ENCODE measurements at places on chromosomes 7 and 10.

DNA sequence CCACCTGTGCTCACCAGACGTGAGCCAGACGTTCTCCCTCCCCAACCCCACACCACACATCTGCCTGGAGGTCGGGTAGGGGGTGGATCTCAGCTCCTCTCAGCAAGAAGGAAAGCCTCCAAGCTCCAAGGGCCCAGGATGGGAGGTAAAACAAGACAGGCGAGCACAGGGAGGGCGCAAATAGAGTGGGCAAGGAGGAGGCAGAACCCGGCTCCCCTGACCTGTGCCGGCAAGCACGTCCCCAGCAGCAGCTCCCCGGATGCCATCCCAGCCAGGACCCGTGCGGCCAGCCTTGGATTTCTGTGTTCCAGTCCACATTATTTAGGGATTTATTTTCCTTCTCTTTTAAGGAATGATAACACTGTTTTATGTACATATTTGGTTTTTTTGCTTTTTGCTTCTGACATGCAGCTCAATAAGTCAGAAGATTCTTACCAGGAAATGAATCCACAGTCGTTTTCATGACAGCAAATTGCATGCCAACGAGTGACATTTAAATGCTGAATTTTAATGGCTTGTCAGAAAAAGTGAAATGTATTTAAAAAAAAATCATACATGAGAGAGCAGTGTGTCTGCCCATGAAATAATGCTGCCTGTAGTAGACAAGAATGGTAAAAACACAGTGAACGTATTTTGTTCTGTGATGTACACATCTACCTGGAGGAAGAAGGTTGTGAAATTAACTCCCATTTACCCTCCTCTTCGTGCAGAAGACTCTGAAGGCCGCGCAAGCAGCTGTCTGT is 276.5 kb downstream of the PTPRN2 start:
- no peak for DNase-seq

DNA sequence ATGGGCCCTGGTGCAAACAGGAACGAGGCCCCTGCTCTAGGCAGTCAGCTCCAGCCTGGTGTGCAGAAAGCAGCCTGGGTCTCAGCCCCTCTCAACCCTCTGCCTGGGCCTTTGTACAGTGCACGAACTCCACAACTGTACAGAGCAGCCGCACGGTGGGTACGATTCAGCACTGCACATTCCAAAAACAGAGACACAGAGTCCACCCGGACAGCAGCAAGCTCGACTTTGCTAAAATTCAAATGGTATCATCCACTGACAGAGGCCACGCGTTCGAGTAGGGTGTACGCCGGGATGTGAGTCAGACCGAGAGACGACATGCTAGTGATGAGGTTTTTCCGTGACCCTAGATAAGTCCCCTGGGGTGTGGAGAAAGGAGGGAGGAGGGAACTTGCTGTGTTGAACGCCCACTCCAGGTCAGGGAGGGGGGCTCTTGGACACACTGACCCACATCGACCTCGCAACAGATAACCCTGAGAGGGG is 65.6 kb upstream of the PDGFA start:
- no peak for DNase-seq

GRCh38 chr10:127044186-127044585 is 139.0 kb downstream of the DOCK1 start:
- no peak for DNase-seq

GRCh38 chr7:28369523-28369922 is 42.8 kb upstream of the CREB5 start:
- no peak for DNase-seq

- DNase-seq = no peak
These were observed 30.4 kb downstream of the PDLIM1 start for GRCh38 chr10:95260397-95260881.

DNA sequence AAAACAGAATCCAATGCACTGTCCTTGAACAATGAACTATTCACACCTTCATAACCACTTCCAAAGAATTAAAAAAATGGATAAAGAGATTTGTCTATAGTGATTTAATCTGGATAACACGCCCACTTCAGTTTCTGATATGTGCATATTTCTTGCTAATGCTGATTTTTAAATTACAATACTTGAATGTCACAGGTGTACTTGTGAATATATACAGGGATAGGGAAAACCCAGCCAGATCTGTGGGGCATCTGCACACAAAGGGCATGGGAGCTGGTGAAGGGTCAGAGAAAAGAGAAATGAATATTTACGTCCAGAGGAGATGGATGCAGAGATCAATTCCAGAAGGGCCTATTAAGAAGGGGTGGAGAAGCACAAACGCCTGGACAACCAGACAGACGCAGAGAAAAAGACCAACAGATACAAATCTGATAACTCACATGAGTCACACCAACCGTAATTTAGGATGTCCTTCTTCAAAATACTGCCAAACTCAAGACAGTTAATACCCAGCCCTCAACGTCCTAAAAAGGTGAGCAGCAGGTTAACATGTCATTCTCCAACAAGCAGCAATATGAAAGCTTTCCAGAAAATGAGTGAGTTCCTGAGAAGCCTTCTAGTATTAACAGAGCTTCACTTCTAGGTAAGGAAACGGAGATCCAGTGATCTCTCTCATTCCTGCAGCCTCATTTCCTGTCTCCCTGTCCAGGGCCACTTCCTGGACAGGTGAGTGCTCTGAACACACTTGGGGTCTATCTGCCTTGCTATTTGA is 41.9 kb downstream of the PIP4K2A start:
- DNase-seq = no peak

DNA sequence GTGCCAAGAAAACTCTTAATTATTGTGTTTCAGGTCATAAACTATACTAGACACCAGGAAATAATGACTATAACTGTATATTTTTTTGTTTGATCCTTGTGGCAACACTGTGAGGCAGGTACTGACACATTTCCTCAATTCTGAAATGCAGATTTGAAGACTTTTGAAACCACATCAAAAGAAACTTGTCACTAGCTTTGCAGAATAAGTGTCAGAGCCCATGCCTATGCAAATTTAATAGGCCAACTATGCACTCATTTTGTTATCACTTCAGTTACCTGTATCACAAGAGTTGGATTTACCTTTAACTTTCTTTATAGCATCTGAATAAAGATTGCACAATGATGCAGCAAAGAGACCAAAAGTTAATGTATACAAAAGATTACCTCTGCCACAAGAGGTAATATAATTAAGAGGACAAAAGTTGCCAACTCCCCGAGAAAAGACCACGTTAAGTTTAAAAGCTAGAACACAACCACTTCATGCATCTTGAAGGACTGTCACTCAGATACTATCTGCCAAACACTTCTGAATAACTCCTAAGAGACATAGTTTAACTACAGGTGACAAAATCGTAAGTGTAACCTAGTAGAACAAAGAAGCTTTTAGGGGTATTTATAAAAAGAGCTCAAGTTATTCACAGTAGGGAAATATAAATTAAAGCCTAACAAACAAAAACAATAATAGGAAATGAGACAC is 80.5 kb downstream of the ELAPOR2 start:
- no peak for DNase-seq

DNA sequence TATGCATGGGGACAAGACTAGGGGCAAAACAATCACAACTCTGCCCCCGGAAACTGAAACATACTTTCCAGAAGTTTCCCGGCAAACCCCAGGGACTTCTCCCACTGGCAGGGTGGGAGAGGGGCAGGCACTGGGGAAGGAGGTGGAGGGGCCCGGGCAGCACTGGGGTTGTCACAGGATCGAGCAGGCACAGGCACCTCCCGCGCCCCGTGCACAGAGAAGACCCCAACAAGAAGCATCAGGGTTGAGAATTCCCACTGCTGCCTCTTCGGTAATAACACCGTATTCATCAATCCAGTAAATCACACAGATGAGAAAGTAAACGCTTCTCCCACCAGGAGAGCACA is 490.5 kb downstream of the PTPRN2 start:
- no peak for DNase-seq

DNA sequence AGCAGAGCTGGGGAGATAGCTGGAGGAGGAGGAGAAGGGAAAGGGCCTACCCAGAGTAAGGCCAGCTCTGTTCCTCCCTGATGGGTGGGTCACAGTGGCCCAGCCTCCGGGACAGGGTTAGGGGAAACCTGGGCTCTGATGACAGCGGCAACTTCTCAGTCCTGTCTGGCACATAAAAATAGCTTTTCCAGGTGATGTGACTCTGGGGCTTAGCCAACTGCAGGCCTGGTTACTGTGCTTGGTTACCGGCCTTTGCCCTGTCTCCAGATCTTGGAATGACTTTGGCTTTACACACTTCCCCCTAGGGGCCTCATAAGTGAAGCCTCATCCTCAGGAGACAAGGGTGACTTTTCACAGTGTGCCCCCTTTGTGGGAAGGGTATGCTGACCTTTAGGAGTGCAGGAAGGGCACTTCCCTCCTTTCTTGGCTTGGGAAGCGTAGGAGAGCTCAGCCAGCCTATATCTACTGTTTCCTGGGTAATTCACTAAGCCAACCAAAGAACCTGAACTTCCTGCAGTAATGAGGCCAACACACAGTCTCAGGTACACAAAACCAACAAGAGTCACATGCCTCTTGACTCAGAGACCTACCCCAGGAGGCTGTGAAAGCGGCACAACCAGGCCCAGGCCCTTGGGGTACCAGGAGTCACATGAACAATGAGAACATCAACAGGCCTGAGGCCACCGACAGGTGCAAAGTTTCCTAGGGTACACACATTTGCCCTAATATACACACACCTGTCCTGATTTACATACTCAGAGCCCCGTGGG is 11.7 kb upstream of the HILPDA start:
- no peak for DNase-seq

DNA sequence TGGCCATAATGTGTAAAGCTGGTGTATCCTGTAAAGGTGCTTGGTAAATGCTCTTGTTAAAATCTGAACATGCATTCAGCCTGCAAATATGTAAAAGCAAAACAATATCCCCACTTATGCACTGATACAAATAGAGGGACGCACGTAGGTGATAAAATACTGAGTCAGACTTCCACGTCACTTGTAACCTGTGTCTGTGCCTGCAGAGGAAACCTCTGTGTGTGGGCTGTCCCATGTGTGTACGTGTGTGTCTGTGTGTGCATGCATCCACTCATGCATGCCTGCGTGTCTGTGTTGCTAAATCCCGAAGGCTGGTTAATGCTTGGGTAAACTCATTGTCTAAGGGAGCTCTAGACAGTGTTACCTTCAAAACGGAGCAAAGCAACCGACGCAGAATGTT is 68.9 kb downstream of the KLF6 start:
- DNase-seq = no peak

DNA sequence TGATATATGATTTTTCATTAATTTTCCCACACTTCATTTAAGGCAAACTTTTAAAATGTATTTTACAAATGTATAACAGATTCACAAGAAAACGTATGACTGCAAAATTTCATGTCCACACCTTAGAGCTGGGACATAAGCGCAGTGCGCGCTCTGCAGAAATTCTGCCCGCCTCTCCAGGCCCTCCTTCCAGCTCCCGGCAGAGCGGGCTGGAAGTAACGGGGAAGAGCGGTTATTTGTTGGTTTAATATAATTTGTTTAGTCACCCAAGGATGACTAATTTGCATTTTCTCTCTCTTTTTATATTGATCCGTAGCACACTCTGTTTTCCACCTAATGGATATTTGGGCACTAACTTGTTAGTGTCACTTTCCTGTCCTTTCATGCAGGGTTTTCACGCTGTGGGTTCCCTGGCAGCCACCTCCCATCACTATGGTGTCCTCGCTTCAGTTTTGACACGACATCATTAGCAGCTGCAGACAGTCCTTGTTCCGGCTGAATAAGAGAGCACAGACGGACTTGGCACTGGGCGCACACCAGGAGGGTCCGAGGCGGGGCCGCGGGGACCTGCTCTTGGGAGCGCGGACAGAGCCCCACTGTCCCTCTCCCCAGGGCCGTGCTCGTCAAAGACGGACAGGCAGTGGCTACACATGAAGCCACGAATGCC is 129.2 kb upstream of the SEC61G start:
- DNase-seq = no peak

DNA sequence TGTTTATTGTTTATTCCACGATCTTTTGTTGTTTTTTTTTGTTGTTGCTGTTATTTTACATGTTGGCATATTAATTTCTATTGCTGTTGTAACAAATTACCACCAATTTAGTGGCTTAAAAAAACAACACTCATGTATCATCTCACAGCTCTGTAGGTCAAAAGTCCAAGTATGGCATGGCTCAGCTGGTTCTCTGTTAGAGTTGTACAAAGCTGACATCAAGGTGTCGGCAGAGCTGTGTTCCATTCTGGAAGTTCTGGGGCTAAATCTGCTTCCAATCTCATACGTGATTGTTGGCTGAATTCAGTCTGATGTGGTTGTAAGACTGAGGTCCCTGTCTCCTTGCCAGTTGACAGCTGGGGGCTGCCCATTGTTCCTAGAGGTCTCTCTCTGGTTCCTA is 60.2 kb upstream of the FAM133B start:
- no peak for DNase-seq

DNA sequence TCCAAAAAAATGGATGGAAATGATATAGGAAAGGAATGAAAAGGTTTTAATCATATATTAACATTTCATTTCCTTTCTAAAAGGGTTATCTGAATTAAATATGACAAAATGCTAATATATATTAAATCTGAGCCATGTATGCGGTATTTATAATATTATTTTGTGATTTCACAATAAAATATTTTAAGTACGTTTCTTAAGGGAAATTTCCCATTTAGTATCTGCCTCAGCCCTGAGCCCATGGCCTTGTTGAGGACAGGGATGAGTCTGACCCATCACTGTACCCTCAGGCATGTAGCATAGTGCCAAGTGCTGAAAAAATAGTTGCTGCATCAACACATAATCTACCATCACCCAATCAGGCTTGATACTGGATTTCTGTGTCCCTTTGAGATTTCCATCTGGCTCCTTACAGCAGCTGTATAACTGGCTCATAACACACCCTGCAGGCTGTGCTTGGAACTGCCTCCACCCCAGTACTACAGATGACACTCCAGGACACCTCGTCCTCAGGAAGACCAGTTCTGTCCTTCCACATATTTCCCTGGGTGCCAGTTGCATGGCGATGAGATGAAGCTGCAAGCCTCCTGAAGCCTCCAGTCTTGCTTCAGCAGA is 59.4 kb upstream of the ASAH2 start:
- no peak for DNase-seq

DNA sequence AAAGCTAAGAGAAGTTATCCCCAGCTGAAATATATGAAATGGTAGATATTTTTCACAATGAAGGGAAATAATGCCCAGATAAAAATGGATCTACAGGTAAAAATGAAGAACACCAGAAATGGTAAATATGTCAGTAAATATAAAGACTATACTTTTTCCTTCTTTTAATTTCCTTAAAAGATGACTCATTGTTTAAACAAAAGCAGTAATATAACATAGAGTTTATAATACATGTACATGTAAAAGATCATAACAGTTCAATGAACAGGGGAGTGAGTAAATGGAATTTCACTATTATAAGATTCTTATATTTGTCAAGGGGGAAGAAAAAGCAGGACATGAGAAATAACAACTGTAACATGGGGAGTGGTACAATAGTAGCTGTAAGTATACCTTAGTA is 7.4 kb downstream of the POT1 start:
- no peak for DNase-seq

DNA sequence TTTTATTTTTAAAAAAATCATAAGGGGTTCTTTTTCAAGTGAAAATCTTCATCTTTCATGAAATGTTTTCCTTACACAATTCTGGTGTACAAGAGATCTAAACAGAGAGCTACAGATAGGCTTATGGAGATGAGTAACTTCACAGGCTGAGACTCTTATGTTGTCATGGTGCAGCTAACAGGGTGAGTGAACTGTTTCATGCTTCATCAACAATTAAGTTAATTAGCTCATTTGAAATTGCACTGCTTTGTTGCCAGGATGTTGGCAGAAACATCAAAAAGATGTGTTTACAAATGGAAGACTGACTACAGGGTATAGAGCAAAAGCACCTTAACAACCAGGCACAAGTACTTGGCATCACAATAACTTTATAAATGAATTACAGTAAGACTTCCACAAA is 230.8 kb downstream of the FOXP2 start:
- DNase-seq = no peak

Data from GF-D8 (cell line).